Hematopoietic multipotent progenitor cell treated with erythropoietin and hydrocortisone succinate and interleukin-3 and kit ligand, for 8 days (in vitro differentiated cells): ENCODE measurements at places on chromosomes 16 and 17.

DNA sequence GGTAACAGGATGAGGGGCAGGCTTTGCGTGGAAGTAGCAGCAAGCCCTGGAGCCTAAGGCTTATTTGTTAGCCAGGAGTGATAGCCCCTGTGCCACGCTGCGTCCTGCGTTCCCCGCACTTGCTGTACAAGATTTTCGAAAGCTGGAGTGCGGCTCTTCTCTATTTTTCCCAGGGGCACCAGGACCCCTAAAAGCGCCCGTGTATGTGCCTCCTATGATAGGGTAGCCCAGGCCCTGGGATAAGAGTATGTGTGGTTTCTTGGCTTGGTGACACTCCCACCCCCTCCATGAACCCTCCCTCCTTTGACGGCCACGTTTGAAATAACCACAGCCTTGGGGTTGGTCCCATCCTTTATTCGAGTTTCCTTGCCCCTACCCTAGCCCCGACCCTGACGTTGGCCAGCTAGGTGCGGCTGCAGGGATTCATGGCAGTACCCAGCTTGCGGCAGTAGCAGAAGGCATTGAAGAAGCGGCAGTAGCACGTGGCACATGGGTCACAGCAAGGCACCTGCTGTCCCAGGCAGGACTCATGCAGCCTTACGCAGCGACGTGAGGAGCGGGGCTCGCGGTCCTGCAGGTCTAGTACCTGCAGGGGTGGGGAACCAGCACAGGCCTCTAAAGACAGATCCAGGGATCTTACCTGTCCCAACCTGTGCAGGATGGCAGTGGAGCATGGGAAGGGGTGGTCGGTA, 968 bp downstream of the AGRP start:
- DNase-seq = no peak

GRCh38 chr16:3519581-3519980, 18.8 kb downstream of the CLUAP1 start:
- no peak for DNase-seq

GRCh38 chr17:82269138-82269881, 4.2 kb downstream of the CSNK1D start:
- no peak for DNase-seq

- no peak for DNase-seq
Measured at GRCh38 chr16:57876210-57876609, 73.9 kb upstream of the KIFC3 start.

DNA sequence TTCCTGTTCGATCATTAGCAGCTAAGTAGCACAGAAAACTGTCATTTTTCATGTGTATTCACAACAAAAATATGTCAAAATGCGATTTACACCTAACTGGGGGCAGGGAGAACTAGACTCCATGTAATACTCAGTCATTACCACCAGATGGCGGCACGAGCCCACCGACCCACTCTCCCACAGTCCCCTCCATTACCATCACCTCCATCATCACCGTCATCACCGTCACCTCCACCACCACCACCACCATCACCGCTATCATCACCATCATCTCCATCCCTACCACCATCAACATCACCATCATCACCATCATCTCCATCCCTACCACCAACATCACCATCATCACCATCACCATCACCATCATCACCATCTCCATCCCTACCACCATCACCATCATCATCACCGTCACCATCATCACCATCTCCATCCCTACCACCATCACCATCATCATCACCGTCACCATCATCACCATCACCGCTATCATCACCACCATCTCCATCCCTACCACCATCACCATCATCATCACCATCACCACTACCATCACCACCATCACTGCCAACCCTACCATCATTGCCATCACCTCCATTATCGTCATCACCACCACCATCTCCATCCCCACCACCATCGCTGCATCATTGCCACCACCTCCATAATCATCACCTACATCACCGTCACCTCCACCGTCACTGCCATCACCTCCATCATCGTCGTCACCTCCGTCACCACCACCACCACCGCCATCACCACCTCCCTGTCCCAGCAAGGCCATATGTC, 14.4 kb downstream of the NDUFAF8 start:
- DNase-seq = peak; percentile 28
